ENCODE measurements at places on chromosomes 2 and 18.

GRCh38 chr2:195044801-195045200, 612.2 kb upstream of the SLC39A10 start:
- no peak for DNase-seq

DNA sequence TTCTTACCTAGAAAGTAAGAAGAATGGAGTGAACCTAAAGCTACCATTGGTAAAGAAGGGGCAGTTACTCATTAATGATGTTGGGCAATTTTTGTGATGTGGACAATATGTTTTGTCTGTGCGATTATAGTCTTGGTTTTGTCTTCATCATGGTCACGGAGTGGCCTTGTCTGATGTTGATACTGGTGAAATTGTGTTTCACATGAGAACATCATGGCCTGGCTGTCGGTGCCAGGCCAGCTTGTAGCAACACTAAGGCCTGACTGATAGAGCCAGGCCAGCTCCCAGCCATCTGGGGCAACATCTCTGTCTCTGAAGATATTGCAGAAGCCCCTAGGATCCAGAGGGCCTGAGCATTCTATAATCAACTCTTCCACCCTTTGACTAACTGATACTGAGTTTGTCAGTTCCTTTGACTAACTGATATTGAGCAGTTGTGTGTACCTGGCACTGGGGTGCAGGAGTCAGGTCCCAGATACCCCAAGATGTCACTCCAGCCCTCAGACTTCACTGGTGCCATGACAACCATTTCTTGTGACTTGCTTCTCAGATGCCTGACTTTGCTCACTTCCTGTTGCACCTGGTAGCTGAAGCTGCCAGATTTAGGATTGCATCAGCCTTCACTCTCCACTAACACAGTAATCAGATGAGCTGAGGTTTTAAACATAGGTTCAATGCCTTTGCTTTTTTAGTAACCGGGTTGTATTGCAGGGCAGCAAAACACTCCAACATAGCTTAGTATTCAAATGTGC, 62.5 kb downstream of the RPIA start:
- no peak for DNase-seq

- DNase-seq, result no peak
Measured at GRCh38 chr18:41858761-41859555, 96.1 kb upstream of the PIK3C3 start.

DNA sequence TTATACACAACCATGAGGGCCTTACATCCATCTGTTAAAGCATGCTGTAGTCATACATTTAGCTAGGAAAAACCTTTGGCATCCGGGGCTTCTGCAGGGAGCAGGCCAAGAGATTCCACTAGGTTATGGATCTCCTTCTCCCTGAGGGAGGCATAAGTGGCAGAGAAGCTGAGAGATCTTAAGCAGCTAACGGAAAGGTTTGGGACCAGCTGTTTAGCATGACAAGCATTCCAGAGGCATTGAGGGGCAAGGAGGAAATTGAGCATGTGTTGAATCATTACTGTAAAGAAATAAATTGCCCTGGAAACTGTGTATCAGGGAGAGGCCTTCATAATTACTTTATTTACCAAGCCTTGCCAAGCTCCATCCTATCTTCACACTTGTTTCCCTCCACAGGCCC, 643.1 kb downstream of the CNTNAP5 start:
- no peak for DNase-seq

- no peak for DNase-seq
Measured at GRCh38 chr2:230891064-230891463, 26.3 kb downstream of the ITM2C start.

All from hematopoietic multipotent progenitor cell treated with erythropoietin and hydrocortisone succinate and interleukin-3 and kit ligand, for 15 days (in vitro differentiated cells).